Globus pallidus (tissue), 1 donor: ENCODE measurements at places on chromosomes 2 and 18.

DNA sequence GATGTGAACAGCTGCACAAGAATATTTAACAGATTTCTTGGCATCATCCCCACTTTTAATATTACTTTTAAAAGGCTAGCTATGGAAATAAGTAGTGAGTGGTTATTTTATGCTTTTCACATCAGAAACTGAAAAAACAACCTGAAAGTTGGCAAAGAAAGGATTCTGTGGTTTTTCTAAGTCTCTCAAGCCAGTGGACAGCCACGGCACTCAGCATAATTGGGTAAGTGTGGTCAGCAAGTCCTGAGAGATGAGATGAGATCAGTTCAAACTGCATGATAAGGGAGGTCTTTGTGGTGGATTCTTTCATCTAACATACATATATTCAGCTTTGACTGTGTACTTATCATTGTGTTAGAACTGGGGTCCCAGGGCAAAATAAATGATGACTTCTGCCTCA is 105.2 kb downstream of the LYPD6B start:
- DNase-seq = no peak

DNA sequence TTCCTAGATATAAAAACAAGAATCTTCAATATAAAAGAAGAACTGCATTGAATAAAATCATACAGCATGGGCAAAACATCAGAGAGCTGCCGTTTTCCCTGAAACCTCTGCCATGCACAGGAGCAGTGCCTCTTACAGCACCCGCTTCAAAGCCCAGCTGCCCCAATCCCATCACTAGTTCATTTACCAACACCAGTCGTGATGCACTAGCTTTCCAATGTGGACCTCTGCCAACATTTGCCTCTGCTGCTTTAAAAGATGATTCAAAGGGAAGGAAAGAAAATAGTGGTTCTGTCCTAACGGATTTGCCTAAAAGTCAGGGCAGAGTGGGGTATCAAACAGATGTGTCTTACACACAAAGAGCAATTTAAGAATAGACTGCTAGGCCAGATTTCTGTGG is 43.4 kb upstream of the AP1S3 start:
- DNase-seq = no peak

GRCh38 chr2:67834482-67834881 is 228.3 kb downstream of the C1D start:
- no peak for DNase-seq

- no peak for DNase-seq
Measured at GRCh38 chr2:43119303-43119702, 107.1 kb downstream of the ZFP36L2 start.
